ENCODE measurements at places on chromosomes 12 and 14. TPM values are rescaled to one million over a fixed set of nuclear protein-coding genes. Genes with fewer than 3 reads are reported as not detected.

Gene MAP3K12
- 7.7 TPM for total RNA-seq

DNA sequence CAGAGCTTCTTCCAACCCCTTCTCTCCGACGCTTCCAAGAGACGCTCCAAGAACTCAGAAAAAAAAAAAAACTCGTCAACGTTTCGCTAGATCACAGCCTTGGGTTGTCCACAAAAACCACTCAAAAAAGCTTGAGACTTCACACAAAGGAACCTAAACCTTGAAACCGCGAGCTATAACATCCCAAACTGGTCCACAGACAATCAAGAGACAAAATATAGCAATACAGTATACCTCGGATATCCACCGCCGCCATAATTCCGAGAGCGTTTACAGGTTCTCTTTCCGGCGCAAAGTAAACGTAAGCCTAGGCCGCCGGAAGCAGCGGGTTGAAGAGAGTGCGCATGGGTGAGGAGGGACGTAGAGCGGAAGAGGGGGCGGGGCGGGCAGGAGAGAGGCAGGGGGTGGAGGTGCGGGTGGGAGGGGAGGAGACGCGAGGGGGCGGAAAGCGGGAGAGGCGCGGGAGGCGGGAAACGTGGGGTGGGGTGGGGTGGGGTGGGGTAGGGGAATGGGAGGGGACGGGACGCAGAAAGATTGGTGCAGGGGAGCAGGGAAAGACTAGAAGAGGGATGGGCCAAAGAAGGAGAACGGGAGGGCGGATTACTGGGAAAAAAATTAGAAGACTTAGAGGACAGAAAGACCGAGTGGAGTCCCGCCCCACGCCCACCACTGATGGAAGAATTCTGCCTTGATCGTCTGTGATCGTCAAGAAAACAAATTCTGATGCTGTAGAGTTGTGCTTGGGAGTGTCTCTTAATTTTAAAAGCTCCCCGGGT, at the start of gene MED6:
Gene MED6, minus strand, starts transcription at position 274 of the 776 bp plus-strand sequence. Its CDS starts 18 bp downstream, at position 256.
- peak; percentile 90 for DNase-seq

DNA sequence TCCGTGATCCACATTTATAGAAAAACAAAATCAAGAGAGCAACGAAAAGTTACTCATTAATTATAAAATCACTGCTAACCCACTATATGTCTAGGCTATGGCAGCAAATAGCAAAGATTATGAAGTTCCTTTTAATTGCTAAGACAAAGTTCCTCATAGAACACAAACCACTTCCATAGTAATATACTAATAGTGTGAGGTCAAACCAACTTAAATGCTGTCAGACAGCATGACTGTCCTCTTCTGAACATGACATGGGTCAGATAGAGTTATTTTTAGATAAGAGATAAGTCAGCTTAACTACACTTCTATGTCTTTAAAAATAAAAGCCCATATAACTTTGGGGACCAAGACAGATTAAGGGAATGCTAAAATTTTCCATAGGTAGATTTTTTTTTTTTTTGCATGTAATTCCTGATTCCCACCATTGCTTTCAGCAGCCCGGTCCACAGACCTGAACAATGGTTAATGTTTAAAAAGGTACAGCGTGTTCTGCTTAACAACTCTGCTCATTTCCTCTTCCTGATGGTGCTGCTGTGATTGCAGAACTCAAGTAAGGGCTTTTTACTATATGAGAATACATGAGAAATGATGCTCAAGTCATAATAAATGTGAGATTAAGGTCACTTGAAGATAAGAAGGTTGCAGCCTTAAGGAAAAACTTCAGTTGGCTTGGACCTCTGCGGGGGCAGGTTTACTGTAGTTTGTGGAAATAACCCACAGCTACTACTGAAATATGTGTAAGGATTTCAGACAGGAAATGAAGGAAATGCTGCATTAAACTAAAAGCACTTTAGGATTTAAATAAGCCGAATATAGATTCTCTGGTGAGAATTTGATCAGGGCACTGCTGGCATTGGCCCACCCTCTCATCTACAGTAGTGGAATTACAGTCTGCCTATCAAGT, 37.7 kb upstream of the DUSP6 start:
- DNase-seq: no peak

Gene ZNF84
- 12.1 TPM for total RNA-seq

GRCh38 chr14:103427485-103428443, 42.5 kb downstream of the MARK3 start:
- DNase-seq: peak; percentile 95

All from M059J (cell line).